Caco-2 (cell line): ENCODE measurements at places on chromosomes 1 and 21. TPM values are rescaled to one million over a fixed set of nuclear protein-coding genes. Genes with fewer than 3 reads are reported as not detected.

GRCh38 chr21:45030682-45031570, 43.5 kb upstream of the ADARB1 start:
- no peak for DNase-seq
- no peak overlapping the region for H3K27ac ChIP-seq
- H3K4me1 ChIP-seq: no peaks in the 10 kb centered on the region
- no peaks in the 10 kb centered on the region for H3K36me3 ChIP-seq
- H3K27me3 ChIP-seq: no peaks in the 10 kb centered on the region
- H3K4me3 ChIP-seq: no peak overlapping the region

DNA sequence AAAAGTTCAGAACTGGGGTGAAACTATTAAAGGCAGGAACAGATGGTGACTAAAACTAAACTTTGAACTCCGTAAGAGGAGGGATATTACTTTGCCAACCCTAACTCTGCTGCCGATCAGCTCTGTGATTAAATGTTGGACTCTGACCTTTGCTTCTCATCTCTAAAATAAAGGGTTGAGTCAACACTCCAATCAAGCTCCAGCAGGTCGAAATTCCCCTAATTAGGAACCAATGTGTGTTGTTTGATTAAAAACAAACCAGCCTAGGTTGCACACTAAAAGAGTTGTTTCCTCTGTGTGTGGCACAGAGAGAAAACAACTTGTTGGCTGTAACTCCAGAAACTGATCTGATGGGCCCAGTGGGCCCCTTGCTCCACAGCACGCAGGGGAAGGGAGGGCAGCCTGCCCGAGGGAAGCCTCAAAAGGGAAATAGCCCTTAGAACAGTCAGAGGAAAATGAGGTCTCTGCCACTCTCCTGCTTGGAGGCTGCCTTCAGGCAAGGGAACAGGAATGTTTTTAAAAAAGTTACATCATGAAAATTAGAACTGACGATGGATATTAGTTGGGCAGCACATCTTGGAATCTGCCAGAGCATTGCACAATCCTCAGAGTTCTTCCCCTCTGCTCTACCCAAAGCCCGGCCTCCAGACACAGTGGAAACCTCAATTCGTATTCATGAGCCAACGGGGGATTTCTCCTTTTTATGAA, 69.3 kb downstream of the KCTD3 start:
- peaks cover 23% of the 10 kb centered on the region for H3K4me1 ChIP-seq
- no peak overlapping the region for H3K4me3 ChIP-seq
- no peak for DNase-seq
- no peaks in the 10 kb centered on the region for H3K27me3 ChIP-seq

GRCh38 chr1:181057079-181057478, 23.3 kb downstream of the MR1 start:
- H3K4me1 ChIP-seq: no peaks in the 10 kb centered on the region
- H3K36me3 ChIP-seq: no peaks in the 10 kb centered on the region
- no peak overlapping the region for H3K4me3 ChIP-seq
- peak overlapping the region; percentile 50 for H3K27ac ChIP-seq
- no peak for DNase-seq

- H3K4me1 ChIP-seq: no peaks in the 10 kb centered on the region
- no peak for DNase-seq
- no peak overlapping the region for H3K27ac ChIP-seq
- H3K36me3 ChIP-seq: no peaks in the 10 kb centered on the region
- no peaks in the 10 kb centered on the region for H3K27me3 ChIP-seq
Measured at GRCh38 chr1:158646465-158646864, 40.0 kb downstream of the SPTA1 start.

GRCh38 chr1:100122177-100122576, 10.6 kb downstream of the SASS6 start:
- no peak overlapping the region for H3K27ac ChIP-seq
- DNase-seq: no peak
- H3K36me3 ChIP-seq: no peaks in the 10 kb centered on the region
- H3K4me1 ChIP-seq: no peaks in the 10 kb centered on the region
- H3K4me3 ChIP-seq: no peak overlapping the region
- no peaks in the 10 kb centered on the region for H3K27me3 ChIP-seq

- peak overlapping the region; percentile 88 for H3K27ac ChIP-seq
- no peak overlapping the region for H3K4me3 ChIP-seq
- DNase-seq: no peak
- H3K4me1 ChIP-seq: peaks cover 41% of the 10 kb centered on the region
- no peaks in the 10 kb centered on the region for H3K36me3 ChIP-seq
Measured at GRCh38 chr1:27564710-27565649, 39.0 kb downstream of the AHDC1 start.

IL20 gene
- total RNA-seq: not detected in 2 replicates
